ENCODE measurements at places on chromosomes 11 and 22.

- no peak for DNase-seq
These were observed 420 bp upstream of the TRIM44 start for GRCh38 chr11:35662061-35662648.

- DNase-seq: no peak
These were observed 566.7 kb downstream of the BRD1 start for GRCh38 chr22:49260681-49261580.

- no peak for DNase-seq
These were observed 209.1 kb downstream of the DDX10 start for GRCh38 chr11:108873941-108874340.

DNA sequence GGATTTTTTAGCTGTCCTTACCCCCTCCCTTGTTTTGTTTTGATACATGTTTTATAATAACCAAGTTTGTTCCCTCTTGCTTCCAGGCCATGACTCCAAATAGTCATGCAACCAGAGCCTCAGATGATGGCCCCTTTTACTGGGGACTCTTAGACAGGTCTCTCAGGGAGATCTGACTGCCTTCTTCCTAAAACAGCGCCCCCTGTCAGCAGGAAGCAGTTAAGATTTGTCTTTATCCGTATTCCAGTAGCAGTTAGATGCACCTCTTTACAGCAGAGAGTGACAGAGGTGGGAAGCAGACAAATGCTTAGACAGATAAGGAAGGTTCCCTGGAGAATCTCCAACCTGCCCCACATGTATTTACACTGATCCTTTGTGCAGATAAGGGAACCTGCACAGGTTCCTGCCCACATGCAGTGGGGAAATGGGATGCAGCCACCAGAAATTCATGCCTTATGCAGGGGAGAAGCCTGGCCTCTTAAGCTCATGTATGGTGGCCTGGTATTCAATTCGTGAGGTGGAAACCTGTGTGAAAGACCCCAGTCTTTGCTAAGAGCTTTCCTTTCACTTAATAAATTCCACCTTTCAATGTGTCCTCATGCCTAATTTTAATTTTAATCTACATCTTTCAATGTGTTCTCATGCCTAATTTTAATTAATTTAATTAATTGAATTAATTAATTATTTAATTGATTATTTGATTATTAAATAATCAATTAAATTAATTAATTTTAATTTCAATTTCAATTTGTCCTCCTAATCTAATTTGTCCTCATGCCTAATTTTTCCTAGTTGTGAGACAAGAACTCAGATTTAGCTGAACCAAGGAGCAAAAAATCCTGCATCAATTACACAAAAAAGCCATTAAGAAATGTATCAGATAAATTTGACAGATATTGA is 11.5 kb upstream of the GLYAT start:
- DNase-seq: no peak

DNA sequence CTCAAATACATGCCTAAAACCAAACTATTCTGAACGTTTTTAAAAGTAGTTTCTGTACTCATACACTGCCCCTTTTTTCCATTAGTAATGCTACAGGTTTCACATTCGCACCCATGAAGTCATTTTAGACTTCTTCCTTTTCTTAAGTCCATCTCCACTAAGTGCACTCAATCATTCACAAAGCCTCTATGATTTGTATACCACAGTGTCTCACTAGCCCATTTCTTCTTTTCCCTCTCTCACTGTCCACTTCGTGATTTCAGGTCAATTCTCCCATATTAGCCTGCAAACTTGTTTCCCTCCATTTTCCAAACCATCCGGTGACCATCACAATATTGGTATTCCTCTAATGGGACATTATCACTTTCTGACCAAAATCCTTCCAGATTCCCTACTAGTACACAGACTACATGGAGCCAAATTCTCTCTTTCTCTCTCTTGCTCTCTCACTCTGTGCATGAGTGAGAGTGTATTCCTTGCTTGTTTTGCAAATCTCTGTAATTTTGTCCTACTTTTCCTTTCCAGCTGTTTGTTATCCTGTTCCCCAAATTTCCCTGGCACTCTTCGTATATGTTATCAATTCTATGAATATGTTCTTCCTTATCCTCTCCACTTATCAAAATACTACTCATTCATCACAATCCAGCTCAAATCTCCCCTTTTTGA is 3.4 kb upstream of the ZC3H12C start:
- no peak for DNase-seq

DNA sequence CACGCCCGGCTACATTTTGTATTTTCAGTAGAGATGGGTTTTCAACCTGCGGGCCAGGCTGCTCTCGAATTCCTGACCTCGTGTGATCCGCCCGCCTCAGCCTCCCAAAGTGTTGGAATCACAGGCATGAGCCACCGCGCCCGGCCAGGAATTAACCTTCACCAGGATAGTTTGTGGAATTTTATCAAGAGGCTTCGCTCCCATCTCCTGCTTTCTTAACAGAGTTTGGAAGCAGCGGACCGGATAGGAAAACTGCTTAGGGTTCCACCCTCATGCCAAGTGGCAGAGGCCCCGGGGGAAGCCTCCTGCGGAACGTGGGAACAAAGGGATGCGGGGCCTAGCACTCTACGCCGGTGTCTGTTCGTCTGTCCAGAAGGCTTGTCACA is 229.9 kb downstream of the ST3GAL4 start:
- no peak for DNase-seq
